ENCODE measurements at places on chromosomes 6 and 20.

DNA sequence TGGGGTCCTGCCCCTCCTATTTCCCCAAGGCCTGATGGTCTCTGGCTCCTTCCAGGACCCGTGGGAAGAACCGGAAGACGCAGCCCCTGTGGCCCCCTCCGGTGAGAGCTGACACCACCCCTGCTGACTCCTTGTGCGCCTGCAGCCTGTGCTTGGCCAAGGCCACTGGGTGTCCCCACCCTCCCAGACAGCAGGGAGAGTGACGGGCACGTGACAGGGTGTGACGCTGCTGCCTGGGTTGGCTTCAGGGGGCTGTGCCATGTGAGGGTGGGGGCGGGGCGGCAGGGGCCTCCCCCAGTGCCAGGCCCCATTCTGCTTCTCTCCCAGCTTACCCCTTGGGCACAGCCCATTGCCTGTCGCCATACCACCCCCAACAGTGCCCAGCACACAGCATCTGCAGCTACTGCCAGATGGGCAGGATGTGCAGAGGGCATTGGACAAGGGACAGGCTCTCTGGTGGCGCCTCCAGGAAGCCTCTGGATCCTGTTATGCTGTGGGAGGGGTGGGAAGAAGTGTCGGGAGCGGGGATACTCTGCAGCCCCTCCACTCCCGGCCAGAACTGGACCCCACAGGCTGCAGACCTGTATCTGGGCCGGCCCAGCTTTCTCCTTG lies 2.9 kb downstream of the BIRC7 start:
- peak; percentile 30 for DNase-seq

DNA sequence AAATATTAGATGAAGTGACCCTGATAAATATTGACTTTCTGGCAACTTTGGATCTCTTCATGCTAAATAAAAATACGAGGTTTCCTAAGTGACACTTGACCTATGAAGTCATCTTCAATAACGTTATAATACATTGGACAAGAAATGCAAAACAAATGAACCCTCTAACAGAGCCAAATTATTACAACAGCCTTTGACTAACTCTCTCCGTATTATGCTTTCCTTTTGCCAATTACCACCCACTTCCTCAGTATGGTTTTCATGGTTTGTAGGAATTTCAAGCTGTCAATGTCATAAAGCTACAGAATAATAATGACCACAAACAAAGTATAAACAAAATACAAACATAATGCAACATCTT lies 210.5 kb downstream of the MOXD1 start:
- DNase-seq = no peak

DNA sequence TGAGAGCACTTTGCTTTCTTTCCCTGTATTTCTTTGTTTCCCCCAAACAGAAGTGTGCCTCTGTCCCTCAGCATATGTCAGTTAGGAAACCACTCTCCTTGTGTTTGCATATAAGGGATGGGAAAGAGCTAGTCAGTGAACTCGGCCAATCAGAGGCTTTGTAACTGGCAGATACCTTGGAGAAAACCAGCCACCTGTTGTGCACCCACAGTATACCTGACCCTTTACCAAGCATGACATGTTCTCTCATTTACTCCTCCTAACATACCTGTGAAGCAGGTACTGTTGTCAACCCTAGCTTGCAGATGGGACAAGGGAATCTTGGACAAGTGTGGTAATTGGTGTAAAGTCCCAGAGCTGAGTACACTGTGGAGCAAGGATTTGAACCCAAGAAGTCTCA lies 96.1 kb upstream of the FAM8A1 start:
- no peak for DNase-seq

- no peak for DNase-seq
Observed at GRCh38 chr6:27205375-27206278, 41.9 kb upstream of the PRSS16 start.

DNA sequence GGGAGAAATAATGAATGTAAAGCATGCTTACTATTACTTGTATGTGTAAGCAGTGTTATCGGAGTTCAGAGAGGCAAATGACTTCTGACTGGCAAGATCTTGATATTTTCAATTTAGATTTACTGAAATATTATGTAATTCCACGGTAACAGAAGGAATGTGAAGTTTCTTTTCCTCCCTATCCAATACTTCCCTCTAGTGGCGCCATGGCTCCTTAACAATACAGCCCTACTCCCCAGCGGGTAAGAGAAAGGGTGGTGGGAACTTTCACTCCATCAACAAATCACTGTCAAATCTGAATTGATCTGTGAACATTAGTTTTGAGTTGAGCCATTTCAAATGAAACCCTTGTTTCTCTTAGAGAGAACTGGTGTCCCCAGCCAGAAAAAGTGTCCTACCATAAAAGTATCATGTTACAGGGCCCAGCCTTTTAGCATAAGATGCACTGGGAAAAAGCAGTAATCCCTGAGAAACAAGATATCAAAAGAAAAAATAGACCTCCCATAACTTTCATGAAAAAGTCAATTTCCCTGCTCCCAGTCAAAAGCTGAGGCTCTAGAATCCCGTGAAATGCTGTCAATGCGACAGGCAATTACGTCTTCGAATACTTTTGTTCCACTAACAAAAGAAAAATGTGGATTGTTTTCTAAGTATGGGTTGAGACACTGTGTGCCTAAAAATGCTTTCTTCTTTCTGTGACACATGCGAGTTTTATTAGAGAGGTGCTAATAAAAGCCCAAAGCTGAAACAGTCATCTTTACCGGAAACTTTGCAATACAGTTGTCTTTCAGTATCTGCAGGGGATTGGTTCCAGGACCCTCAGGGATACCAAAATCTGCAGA lies 12.9 kb downstream of the COX7A2 start:
- DNase-seq = no peak

DNA sequence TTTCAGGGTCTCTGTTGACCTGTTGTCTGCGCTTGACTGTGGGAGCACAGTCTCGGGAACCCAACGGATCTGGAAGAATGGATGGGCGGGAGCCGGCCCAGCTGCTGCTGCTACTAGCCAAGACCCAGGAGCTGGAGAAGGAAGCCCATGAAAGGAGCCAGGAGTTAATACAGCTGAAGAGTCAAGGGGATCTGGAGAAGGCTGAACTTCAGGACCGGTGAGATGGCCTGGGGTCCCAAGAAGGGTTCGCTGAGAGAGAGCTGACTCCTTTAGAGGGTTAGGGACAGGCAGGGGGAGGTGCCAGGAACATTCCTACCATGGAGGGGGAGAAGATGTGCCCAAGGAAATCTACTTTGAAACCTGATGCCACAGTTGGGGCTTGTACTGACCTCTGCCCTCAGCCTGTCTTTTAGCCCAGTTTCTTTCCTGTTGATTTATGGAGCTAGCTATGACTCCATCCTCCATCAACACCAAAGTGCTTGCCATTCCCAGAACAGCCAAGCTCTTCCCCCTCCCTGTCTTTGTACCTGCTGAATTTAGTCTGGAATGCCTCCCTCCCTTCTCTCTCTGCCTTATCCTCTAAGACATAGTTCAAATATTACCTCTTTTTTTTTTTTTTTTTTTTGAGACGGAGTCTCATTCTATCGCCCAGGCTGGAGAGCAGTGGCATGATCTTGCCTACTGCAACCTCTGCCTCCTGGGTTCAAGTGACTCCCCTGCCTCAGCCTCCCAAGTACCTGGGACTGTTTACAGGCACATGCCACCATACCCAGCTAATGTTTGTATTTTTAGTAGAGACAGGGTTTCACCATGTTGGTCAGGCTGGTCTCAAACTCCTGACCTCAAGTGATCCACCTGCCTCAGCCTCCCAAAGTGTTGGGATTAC lies 12.2 kb downstream of the CEP250 start:
- no peak for DNase-seq

- no peak for DNase-seq
Observed at GRCh38 chr20:53907968-53908751, 162.2 kb downstream of the BCAS1 start.

- DNase-seq = no peak
Observed at GRCh38 chr6:43524483-43524961, 7.6 kb downstream of the POLR1C start.

GRCh38 chr6:118974790-118975189 lies 39.8 kb upstream of the MCM9 start:
- DNase-seq = no peak

- peak; percentile 12 for DNase-seq
Observed at GRCh38 chr20:6492271-6493055, 275.0 kb upstream of the BMP2 start.

- no peak for DNase-seq
Observed at GRCh38 chr6:3414327-3415081, 42.3 kb downstream of the SLC22A23 start.

DNA sequence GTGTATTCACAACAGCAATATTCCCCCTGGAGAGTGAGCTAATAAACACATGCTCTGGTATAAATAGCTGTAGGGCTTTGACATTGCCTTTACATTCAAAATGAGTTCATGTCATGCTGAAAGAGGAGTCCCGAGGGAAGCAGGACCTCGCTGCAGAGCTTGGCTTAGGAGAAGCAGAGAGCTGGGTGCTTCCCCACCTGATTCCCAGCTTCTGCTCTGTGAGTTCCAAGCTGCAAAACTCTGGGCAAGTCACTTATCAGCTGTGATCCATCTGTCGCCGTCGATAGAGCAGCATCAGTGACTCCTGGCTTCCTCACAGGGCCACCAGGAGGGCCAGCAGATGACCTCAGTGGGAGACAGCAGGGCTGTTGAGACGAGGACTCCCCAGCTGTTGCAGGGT lies 241.8 kb downstream of the ANKRD60 start:
- DNase-seq = no peak

- no peak for DNase-seq
Observed at GRCh38 chr6:112113918-112114317, 26.5 kb downstream of the FAM229B start.
